ENCODE measurements at places on chromosomes 6 and 20.

- no peak for DNase-seq
Observed at GRCh38 chr20:12061466-12061865, 143.8 kb downstream of the BTBD3 start.

DNA sequence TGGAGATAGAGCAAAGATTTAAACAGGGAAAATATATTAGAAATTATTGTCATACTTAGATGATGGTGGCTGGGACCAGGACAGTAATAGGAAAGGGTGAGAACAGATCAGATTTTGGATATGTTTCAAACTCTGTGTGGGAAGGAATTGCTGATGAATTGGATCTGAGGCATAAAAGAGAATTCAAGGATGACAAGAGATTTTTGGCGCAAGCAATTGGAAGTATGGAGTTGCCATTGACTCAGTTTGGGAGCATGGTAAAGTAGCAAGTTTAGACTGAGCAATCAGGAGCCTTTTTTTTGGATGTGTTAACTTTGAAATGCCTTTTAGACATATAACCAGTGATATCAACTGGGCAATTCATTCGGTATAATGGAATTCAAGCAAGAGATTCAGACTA lies 14.4 kb downstream of the TAB2 start:
- DNase-seq = no peak

DNA sequence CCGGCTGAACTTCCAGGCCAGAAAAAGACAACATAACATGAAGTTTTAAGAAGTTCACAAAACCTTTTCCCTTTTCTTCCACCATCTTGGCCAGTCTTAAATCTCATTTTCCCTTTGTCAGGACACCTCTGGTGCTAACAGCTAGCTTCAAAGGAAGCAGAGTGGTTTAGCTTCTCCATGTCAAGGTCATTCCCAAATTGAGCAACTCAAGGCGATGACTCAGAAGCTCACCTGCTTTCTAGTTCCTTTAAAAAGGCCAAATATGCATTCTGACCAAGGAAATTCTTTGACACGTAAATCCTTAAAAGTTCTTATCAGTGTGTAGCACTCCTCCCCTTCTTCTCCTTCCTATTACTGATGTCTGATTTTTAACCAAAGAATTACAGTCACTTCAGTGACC lies 69.6 kb upstream of the VGLL2 start:
- DNase-seq = no peak

DNA sequence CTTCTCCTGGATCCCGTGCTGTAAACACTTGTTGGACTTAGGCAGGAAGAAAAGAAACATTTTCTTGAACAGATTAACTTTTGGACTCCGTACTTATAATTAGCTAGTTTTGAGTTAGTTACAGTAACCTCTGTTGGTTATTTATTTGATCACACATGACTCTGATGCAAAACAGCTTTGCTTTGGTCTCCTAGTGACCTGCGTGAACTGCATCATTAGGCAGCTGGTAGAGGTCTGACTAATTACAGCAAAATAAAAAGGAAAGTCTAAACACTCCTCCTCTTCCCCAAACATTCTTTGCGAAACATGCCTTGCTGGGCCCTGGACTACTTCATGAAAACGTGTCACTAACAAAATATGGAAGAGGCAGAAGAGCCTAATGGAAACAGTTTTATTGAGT lies 61.1 kb upstream of the ZFP64 start:
- DNase-seq = no peak

GRCh38 chr6:157374889-157375443 lies 6.0 kb upstream of the ZDHHC14 start:
- no peak for DNase-seq

- no peak for DNase-seq
Observed at GRCh38 chr6:114989279-114989964, 646.6 kb upstream of the HS3ST5 start.

GRCh38 chr6:3473773-3474172 lies 16.9 kb upstream of the SLC22A23 start:
- no peak for DNase-seq

- DNase-seq = no peak
Observed at GRCh38 chr6:21947731-21948386, 349.0 kb downstream of the PRL start.

- no peak for DNase-seq
Observed at GRCh38 chr6:71977884-71978283, 91.5 kb downstream of the RIMS1 start.
